Right forelimb (tissue), 1 donor: ENCODE measurements at places on chromosomes 12 and 14.

DNA sequence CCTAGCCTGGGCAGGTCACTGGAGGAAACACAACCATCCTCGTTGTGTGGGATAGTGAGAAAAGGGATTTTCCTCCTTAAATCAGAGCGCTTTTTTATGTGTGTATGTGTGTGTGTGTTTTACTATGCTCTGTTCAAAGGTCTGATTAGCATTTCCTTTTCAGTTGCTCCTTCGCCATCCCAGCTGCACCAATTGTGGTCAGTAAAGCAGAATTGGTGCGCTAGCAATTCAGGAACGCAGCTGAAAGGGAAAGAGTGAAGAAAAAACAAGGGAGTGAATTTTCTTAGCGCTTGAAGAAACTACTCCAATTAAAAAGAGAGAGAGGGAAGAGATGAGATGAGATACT is 173.3 kb upstream of the PARP11 start:
- no peak for DNase-seq

GRCh38 chr12:21718944-21719650 is 55.4 kb downstream of the KCNJ8 start:
- no peak for DNase-seq

- DNase-seq, result no peak
Measured at GRCh38 chr12:92546635-92547348, 156.0 kb upstream of the PLEKHG7 start.

- no peak for DNase-seq
Measured at GRCh38 chr14:60309867-60310552, 61.0 kb downstream of the PPM1A start.

- DNase-seq, result no peak
Measured at GRCh38 chr14:65938738-65939137, 526.2 kb downstream of the FUT8 start.

- no peak for DNase-seq
Measured at GRCh38 chr14:23828001-23828400, 125.6 kb upstream of the DHRS4 start.

DNA sequence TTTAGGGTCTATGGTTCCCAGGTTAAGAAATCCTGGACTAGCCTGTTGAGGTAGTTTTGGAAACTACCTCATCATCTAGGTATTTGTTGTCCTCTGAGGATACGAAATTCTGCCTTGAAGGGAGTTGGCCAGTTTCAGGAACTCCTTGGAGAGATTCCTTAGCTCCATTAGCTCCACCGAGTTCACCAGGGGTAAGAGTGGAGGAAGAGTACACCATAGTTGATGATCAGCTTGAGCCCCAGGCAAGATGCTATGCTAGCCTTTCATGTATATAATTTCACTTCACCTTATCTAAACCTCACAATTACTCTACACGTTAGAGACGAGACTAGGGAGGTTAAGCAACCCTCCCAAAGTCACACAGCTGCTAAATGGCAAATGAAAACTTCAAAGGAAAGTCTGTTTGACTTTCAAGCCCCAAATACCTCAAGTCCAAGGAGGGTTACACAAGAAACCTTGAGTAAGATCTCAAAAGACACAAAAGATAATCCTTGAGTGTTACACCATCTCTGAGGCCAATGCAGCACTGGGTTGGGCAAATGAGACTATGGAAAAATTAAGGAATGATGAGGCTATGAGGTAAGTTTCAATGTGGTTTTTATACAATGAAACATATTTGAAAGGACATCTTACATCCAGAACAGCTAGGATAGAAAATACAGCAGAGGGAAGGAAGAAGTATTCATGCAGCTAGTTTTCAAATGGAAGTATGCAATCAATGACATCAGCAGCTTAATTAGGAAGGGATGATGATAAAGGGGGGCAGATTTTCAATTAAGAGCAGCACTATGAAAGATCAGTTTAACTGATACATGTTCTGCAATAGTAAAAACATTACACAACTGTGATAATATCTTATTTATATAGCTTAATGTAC is 97.2 kb upstream of the KRAS start:
- no peak for DNase-seq

DNA sequence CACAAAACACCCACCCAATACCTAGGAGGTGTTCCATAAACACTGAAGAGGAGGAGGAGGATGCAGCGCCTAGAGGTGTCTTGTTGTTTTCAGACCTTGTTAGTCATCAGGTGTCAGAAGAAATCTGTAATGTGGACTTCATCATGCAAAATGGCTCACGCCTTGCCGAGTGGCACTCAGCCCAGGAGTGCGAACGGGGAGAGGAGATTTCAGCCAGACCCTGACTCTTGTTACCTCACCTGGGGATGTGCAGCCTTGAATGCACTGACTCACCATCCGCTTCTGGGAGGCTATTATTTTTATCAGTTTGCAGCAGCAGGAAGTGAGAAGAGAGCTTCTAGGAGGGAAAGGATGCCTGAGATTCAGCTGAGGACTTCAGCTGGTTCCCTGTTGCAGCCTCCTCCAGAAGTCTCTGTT is 48.2 kb upstream of the PLXNC1 start:
- DNase-seq, result peak; percentile 54

DNA sequence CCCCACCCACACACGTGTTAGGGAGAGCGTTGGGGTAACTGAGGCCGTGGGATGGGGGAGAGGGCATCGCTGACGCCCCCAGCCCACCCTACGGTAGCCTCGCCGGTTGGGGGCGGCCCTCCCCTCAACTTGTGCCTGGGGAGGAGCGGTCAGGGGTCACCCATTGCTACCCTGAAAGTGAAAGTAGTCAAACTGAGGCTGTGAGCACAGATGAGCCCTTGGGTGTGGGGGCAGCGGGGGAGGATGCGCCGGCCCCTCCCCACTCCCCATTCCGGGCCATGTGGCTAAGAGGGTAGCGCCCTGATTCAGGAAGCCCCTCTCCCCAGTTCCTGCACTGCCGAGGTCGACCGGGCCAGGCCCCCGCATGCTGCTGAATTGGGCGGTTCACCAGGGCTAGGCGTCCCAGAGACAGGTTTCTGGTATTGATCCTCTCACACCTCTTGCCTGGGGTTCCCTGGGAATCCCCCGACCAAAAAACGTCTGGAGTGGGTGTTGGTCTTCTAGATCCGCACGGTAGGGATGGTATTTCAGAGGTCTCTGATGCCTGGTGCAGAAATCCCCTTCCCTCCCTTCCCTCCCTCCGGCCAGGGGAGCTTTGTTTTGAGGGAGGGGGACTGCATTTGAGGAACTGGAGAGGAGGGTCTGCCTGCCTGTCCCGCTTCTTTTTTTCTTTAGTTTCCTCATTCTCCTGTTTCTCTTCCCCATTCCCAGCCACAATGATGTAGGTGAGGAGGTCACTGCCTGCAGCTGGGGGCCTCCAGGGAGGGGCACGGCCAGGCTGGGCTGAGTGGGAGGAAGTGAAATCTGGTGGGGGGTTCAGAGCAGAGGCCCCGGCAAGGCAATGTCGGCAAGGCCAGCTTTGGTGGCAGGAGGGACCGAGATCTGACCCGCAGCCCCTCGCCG is 1.0 kb downstream of the SH2B3 start:
- no peak for DNase-seq
